ENCODE measurements at places on chromosomes 1 and 21.

DNA sequence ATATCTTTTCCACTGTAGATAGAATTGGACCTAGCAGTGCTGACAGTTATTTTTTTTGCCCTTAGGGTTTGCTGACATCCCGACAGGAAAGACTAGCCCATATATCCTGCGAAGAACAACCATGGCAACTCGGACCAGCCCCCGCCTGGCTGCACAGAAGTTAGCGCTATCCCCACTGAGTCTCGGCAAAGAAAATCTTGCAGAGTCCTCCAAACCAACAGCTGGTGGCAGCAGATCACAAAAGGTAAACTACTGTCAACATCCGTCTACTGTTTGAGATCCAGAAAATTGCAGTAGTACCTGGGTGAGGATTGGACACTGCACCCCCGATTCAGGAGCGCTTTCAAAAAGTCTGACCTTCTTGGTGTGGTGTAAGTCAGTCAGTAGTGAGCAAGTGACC lies 55.8 kb downstream of the CENPF start:
- DNase-seq = no peak

DNA sequence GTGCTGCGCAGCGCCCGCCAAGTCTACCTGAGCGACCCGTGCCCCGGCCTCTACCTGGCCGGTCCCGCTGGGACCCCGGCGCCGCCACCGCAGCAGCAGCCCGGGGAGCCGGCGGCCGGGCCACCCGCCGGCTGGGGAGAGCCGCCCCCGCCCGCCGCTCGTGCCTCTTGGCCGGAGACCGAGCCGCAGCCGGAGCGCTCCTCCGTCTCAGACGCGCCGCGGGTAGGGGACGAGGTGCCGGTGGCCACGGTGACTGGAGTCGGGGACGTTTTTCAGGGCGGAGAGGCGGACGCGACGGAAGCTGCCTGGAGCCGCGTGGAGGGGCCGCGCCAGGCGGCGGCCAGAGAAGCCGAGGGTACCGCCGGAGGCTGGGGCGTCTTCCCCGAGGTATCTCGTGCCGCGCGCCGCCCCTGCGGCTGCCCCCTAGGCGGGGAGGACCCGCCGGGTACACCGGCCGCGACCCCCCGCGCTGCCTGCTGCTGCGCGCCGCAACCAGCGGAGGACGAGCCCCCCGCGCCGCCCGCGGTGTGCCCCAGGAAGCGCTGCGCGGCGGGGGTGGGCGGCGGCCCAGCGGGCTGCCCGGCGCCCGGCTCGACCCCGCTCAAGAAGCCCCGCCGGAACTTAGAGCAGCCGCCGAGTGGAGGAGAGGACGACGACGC lies 646 bp downstream of the IER5 start:
- DNase-seq = no peak

DNA sequence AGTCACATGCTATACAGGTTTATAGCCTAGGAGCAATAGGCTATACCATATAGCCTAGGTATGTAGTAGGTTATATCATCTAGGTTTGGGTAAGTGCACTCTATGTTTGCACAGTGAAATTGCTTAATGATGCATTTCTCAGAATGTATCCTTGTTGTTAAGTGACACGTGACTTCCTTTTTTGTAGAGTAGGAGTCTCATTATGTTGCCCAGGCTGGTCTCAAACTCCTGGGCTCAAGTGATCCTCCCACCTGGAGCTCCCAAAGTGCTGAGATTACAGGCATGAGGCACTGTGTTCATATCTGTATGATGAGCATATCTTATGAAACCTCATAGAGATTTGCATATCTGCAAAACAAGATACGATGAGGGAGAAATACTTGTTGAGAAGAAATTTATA lies 13.8 kb upstream of the ABCB10 start:
- DNase-seq = no peak

DNA sequence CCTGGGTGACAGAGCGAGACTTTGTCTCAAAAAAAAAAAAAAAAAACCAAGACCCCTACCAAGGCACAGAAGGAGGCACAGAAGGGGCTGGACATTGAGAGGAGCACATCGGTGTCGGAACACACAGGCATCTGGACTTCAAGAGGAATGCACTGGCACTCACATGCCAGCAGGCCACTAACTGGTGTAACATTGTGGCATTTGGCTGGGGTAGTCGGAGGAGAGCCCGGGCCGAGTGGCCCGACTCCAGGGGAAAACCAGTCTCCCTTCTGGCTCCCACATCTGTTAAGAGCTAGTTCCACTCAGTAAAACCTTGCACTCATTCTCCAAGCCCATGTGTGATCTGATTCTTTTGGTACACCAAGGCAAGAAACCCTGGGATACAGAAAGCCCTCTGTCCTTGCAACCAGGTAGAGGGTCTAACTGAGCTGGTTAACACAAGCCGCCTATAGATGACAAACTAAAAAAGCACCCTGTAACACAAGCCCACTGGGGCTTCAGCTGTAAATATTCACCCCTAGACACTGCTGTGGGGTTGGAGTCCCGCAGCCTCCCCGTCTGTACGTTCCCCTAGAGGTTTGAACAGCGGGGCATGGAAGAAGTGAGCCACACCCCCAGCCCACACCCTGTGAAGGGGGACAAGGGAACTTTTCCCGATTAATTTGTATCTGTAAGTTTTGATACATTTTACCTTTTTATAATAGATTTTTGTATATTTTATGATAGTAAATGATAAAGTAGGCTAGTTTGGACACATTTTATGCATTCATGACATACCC lies 17.2 kb upstream of the AKIRIN1 start:
- DNase-seq = no peak

DNA sequence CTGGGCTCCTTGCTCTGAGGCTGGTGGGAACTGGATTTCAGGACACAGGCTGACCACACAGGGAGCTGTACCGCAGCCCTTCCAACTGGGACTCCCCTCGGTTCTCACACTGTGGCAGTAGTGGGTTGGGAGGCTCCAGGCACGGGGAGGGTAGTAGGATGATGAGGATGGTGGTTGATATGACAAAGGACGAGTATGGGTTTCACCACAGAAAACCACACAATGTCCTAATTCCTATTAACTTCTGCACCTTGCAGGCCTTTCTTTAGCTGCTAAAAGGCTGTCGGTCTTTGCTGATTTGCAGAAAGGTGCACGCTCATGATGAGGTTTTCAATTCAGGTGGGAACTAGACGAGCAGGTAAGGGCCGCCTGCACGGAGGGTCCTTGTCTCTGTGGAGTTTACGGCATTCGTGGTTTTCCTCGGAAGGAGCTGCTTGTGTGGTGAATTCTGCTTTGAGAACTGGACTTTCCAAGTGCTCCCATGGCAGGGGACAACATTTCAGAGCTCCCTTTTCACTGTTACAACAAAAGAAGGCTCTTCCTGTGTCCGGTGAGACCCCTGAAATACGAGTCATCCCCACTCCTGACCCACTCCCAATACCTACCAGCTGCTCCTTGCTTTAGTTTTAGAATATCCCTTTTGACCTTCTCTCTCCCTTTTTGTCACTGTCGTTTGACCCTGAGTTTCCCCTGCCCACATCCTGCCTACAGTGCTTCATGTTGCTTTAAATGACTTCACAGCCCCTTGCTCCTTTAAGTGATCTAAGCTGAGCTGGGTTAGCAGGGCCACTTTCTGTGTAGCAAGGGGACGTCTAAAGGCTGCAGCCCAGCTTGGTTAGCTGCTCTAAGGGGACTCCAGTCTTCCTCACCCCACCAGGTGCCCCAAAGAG lies 125.1 kb downstream of the MRPS6 start:
- DNase-seq = no peak

DNA sequence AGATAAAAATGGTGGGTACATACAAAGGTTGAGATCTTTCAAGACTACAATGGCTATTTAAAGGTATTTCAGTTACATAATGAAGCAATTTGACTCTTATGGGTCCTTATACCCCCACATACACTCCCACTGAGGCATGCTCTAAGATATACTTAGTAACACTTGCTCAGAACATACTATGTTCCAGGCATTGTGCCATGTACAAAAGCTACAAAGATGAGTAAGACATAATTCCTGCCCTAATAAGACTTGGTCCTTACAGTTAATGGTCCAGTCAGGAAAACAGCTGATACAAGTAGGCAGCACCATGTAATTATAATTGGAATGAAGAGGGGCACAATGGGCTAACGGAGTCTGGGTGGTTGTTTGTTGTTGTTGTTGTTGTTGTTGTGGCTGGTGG lies 166.7 kb upstream of the BEND5 start:
- no peak for DNase-seq

DNA sequence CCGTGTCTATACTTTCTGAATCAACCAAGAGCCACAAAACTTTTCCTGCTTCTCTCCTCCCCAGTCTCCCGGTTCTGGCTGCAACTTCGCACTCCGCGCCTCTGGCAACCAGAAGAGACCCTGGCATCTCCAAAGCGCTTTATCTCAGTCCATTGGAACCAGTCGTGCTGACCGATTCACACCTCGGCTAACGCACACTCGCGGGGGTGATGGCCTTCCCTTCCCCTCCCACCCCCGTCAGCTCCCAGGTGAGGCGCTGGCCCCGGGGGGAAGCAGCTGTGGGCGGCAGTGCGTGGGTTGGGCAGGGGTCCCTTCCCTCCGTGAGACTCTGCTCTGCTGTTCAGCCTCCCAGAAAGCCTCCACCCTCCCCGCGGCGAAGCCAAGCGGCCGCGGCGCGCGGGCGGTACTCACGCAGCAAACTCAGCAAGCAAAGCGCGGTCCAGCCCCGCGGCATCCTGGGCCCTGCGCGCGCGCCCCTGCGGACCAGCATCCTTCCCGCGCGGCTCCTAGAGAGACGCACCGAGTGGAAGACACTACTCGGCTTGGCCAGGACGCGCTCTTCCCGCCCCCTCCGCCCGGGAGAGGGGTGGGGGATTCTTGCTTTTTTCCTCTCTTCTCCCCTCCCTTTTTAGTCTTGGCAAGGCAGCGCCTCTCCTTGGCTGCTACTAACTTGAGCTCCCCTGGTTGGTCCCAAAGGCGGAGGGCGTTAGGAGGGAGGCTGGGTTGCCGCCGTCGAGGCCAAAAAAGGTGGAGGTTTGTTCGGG lies at the start of gene CD34:
Gene CD34, minus strand, starts transcription at position 535 of the 764 bp plus-strand sequence. Its CDS starts 45 bp downstream, at position 490.
- no peak for DNase-seq

GRCh38 chr1:160007577-160008200 lies 24.1 kb downstream of the PIGM start:
- DNase-seq = no peak

DNA sequence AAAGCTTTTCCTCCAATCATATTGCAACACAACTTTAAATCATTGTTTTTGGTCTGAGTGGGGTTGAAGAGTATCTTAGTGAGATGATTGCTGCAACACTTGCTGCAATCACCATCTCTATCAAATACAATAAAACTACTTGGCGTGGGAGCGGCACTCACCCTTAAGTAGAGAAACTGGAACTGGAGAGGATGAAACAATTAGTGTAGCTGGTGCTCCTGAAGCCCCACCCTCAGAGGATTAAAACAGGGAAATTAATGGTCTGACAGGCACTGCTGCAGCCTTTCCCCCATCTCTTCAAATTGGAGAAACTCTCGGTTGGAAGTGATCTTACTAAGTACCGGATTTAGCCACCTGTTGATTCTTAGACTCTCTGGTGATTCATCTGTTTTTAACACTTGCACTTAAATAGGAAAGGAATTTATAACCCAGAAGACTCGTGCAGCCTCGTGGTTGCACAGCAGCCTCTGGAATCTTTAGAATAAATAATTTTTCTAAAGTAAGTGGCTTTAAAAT lies 80.5 kb upstream of the KIF26B start:
- DNase-seq = no peak

GRCh38 chr21:29349702-29350101 lies 51.0 kb downstream of the BACH1 start:
- no peak for DNase-seq

DNA sequence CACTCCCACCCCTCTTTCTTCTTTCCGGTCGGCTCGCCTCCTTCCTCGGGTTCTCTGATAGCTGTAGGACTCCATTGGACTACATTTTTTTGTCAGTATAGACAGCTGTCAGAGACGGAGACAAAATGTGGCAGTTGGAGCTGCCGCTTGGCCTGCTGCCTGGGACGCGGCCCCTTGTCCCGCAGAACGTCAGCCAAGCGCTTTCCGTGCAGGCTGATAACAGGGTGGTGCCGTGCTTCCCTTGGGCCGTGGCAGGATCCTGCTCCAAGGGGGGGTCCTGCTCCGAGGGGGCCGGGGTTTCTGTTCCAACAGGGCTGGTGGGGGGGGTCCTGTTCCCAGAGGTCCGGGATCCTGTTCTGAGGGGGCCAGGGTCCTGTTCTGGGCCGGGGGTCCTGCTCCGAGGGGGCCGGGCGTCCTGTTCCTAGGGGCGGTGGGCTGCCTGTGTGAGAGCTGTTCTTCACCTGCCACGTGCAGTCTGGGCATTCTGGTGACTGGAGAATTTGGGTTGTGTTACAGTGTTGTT lies 4.9 kb downstream of the SKI start:
- DNase-seq = no peak

DNA sequence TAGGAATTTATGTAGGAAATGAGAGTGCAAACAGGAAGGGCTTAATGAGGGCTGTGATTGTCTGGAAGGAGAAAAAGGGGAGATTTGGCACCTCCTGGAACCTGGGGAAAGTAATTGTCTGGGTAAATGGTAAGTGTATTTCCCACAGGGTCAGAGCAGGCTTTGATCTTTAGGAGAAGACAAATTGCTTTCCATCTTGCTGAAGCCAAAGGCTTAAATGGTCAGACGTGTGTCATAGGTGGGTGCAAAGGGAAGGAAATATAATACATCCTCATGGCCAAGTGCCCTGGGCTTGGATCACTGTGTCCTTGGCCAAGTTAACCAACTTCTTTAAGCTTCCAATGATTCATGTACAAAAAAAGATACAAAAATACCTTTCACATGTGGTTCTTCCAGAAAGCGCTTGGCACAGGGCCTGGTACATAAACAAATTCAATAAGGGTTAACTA lies 1.3 kb upstream of the DUSP23 start:
- no peak for DNase-seq

DNA sequence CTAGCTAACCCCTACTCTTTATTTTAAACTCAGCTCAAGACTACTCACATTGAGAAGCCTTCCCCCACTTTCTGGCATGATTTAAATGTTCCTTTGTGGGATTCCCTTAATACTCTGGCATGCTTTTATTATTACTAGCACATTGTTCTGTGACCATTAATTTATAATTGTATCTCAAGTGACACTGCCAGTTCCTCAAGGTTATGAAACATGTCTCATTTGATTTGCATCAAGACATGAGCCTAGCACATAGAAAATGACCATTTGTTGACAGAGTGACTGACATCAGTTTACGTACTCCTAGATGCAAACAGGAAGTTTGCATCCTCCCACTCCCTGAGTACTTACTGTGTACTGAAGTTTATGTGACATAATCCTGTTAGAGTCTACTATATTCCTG lies 15.2 kb downstream of the RGS4 start:
- DNase-seq = no peak

GRCh38 chr1:219302697-219303096 lies 129.0 kb downstream of the LYPLAL1 start:
- DNase-seq = no peak

- DNase-seq = no peak
These were observed 3.6 kb downstream of the ABCA4 start for GRCh38 chr1:94117259-94117851.
